Stimulated activated CD8-positive, alpha-beta memory T cell treated with anti-CD3 and anti-CD28 coated beads, Interleukin-7, amount 100 ng/mL, for 1 hour (primary cell): ENCODE measurements at places on chromosomes 1 and 21.
A peak's percentile ranks its signal among the peaks of the same experiment; 100 is the strongest.

GRCh38 chr1:6348511-6349191 lies 44.9 kb downstream of the ACOT7 start:
- peak; percentile 29 for DNase-seq

GRCh38 chr1:169586067-169586394 lies 250 bp downstream of the F5 start:
- DNase-seq: no peak

DNA sequence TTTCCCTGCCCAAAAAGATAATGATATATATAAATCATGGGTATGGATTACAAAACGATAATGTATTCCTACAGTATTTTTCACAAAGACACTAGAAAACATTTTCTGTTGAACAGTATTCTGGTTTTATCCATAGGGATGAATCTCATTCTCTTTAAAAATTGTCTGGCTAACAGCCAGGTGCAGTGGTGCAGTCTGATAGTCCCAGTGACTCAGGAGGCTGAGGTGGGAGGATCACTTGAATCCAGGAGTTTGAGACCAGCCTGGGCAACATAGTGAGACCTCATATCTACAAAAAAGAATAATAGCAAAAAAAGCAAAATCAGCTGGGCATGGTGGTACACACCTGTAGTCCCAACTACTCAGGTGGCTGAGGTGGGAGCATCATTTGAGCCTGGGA lies 23.3 kb downstream of the PIP5K1A start:
- no peak for DNase-seq

- no peak for DNase-seq
These were observed 287.8 kb upstream of the CHRM3 start for GRCh38 chr1:239098400-239099037.

DNA sequence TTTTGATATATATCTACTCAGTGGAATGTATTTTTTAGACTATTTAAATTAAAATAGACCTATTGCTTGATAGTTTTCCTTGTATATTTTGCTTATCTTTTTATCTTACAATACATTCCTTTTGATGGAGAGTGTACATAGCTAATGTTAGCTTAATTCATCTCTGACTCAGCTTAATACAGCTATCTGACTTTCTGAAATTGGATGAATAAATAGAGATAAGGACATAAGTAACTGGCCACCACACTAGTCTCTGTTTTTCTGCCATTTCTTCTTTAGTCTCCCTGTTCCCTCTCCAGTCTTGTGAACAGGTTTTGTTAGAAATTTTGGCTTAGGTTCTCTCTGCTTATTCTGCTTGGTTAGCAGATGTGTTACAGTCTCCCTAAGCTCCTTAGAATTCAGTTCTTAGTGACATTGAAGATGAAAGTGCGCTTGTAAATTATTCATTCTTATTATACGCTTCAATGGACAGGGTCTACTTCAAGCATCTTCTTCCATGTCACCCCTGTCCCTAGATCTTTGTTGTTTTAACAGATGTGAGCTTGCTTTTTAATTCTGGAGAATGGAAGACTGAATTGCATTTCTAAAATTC lies 59.6 kb downstream of the XPR1 start:
- no peak for DNase-seq

GRCh38 chr1:23177438-23178380 lies 9.1 kb upstream of the LUZP1 start:
- DNase-seq: no peak

DNA sequence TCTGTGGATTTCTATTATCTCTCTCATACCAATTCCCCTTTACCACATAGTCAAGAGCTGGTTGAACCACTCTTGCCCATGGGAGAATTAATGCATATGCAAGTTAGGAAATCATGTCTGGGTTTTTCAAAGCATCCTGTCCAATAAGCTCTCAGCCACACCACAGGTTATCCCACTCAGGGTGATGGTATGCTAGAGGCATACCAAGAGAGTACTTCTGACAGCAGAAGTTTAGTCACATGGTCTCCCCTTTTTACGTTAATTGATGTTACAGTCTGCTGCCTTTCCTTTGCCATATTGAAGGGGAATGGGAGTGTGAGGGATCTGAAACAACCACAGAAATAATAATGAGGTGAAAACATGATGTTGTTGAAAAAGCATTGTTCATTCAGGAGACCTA lies 135.8 kb upstream of the PBX1 start:
- no peak for DNase-seq

- no peak for DNase-seq
These were observed 20.2 kb downstream of the NUAK2 start for GRCh38 chr1:205301205-205301821.

DNA sequence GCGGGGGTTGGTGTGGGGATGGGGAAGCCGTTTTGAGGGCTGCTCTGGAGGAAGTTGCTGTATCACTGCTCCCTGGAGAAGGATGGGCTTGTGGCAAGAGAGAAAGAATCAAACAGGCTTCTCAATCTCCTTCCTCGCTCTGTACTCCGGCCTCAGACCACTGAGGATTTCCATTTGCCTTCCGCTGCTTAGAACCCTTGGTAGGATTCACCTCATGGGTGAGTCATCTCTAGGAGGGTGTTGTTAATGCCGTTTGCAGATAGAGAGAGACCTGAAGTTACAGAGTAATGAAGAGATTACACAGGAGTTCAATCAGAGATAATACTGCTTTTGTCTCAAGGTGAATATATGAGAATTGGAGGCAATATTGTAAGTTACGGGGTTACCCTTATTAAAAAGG lies 15.3 kb downstream of the SLC35F3 start:
- no peak for DNase-seq

DNA sequence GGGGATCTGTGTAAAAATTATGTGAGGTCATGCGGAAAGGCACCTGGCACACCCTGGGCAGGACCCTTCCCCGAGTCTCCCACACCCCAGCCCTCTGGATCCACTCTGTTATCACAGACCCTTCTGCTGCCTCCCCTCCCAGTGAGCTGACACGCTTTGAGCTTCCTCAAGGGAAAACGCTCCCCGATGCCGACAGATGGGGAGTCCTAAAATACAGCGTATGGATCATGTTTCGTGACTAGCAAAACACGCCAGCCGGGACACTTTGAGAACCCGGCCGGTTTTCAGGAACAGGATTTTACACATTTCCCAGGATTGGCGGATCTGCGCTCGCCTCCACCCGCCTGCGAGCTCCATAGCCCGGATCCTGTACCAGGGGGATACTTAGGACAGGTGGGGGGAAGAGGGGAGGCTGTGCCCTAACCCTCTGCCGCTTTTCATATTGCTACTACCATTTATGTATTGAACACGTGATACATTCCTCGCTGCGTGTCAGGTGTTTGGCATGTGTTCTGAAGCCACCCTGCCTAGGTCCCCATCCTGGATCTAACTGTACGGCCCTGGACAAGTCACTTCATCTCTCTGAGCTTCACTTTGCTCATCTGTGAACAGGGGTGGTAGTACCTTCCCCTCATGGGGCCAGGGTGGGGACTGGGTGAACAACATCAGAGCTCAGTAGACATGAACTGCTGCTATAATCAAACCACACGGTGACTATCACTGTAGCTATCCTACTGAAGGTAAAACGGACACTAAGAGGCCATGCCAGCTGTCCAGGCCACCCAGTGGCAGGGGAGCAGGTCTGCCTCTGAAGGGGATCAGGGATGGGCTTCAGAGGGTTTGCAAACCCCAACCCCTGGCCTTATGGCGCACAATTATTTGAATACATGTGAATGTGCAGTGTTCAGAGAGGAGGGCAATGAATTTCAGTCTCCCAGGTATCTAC lies 63.2 kb downstream of the SSBP3 start:
- DNase-seq: no peak

DNA sequence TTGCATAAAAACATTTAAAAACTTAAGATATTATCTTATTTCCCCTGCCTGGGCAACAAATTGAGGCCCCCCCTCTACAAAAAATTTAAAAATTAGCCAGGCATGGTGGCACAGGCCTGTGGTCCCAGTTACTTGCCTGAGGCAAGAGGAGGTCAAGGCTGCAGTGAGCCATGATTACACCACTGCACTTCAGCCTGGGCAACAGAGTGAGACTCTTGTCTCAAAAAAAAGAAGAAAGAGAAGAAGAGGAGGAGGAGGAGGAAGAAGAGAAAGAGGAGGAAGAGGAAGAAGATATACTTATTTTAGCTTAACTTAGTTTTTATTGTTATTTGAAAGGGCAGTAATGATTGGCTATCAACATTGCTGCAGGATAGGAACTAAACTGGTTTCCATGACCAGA lies 73.8 kb upstream of the IPO9 start:
- DNase-seq: no peak

DNA sequence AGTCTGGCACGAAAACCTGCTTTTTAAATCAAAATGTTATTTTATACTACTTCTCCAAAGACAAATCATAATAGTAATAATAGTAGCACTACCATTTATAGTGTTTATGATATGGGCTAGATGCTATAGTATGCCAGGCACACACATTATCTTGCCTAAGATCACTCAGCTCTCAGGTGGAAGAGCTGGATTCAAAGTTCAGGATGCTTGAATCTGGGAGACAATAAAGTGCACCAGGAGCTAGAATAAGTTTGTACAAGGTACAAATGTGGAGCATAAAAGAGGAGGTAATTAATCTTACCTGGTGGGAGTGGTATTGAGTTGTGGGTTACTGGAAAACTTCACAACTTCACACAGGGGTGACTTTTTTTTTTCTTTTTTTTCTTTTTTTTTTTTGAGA lies 10.0 kb upstream of the ELOVL1 start:
- no peak for DNase-seq

DNA sequence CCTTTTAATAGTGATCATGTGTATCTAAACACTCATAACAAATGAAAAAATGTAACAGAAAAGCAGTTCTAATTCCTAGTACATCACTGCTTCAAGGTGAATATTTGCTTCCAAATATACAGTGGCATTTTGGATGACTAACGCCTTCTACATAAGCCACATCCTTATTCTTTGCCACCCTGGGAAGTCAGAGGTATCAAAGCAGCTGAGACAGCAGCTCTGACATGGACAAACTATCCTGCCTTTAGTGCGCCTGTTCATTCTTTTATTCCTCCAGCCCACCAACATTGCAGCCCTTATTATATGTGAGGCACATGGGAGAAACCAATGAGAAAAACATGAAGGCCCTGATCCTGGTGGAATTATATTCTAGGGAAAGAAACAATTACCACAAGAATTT lies 183.0 kb downstream of the APP start:
- DNase-seq: no peak

DNA sequence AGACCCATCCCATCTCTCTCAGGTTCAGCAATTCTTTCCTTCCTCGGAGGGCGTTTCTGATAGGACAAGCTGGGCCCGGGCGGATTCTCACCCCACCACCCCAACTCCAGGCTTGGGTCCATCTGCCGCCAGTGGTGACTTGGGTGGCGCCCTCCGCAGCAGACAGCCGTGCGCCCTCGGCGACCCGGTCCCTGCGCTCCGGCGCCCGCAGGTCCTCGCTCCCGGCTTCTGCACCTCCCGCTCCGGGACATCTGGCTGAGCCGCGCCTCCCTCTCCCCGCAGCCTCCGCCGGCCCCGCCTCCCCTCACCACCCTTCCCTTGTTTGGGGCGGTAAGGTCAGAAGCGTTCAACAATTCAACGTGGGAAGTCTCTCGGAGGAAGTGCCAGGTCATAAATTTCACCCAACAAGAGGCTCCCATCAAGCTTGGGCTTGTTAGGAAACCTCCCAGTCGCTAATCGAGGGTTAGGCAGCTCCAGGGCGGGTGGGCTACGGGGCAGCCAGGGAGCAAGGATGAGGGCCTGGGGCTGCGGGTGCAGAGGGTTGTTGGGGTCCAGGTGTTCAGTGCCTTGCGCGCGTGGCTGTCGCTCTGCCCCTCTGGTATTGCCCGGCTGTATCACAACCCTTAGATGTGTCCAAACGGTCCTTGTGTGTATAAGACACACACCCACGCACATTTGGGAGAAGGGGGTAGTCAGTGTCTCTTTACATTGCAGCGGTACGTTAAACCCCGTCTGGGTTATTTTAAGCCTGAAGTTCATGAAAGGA lies 39.8 kb downstream of the OLIG1 start:
- no peak for DNase-seq

- no peak for DNase-seq
These were observed 6.9 kb downstream of the DNAJC6 start for GRCh38 chr1:65316233-65316632.

- no peak for DNase-seq
These were observed 58.0 kb downstream of the RBM11 start for GRCh38 chr21:14273736-14274538.

GRCh38 chr1:27525296-27526272 lies 35.6 kb upstream of the WASF2 start:
- no peak for DNase-seq

DNA sequence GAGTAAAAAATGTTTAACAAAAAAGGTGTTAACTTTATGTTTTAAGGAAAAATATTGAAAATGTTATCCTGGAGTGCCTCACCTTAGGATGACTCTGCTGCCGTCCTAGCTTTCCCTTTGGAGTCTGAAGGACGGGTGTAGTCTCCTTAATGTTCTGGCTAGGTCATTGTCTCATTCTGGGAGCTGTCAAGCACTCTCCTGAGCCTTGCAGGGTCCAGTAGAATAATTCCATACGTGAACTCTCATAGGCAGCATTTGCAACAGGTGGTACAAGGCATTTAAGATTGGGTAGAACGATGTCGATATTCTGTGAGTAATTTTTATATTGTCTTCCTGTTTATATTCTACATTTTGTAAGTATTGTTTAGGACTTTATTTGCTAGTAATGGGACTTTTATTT lies 283.6 kb upstream of the C1orf105 start:
- no peak for DNase-seq

DNA sequence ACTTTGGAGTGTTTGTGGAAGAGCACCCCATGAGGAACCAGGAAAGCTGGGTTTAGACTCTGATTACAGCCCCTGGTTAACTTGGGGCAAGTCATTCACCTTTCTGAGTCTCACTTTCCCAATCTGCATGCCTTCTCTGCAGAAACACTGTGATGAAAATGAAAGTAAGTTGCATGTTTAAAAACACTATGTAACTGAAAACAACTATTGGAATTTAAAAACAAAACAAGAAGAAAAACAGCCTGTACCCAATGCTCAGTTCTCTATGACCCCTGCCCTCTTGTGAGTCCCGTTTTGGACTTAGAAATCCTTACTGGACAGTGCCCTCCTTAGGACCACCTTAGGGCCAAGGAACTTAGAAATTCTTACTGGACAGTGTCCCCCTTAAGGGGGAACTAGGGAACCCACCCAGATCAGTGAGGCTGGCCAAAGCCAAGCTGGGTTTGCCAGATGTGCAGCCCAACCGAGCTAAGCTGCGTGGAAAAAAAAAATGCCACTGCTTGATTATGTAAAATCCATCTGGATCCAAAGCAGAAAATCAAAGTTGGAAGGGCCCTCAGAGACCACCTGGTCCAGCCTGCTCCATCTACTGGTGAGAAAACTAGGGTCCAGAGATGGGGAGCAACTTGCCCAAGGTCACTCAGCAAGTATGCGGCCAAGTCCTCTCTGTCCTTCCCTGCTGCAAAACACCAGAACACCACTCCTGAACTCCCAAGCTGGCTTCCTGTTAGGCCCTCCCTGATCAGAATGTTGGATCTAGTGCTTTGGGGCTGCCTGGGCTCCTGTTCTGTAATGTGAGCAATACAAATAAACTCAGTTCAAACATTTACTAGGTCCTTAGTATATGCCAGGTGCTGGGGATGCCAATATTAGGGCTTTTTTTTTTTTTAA lies 77.7 kb downstream of the MRPL37 start:
- DNase-seq: no peak

DNA sequence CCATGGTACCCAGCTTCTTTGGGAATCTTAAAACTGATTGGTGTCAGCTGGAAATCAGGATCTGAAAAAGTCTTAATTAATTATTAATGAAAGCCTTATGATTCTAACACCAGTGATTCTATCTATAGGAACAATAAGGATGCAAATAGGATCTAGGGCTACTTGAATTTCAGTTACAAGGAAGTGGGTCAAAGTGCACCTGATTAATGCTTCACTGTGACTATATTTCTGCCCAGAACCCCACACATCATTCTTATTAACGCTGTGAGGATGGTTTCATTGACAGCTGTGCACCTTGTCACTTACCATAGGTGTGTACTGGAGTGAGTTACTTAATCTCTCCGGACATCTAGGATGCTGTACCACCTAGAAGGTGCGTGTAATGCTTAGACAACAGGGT lies 99.8 kb upstream of the ETV3 start:
- no peak for DNase-seq
